ENCODE measurements at places on chromosomes 4 and X. TPM values are rescaled to one million over a fixed set of nuclear protein-coding genes. Genes with fewer than 3 reads are reported as not detected.
A peak's percentile ranks its signal among the peaks of the same experiment; 100 is the strongest.

Gene CD40LG
- total RNA-seq, result 139 TPM

DNA sequence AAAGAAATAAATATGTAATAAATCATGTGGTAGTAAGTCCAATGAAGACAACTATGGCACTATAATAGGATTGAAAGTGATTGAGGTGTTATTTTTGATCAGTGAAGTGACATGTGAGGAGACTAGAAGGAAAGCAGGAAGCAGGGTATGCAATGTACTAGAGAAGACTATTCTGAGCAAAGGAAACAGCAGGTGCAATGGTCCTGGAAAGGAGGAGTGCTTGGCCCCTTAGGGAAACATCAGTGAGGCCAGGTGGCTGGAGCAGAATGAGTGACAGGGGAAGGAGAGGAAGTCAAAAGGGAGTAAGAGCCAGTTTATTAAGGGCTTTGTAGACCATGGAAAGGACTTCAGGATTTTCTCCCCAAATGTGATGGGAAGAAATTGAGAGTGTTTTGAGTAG lies 207.6 kb upstream of the HCCS start:
- no peak for DNase-seq
- no peaks in the 10 kb centered on the region for H3K27me3 ChIP-seq
- H3K27ac ChIP-seq, result no peak overlapping the region

Gene RBM46
- total RNA-seq, result not detected

Gene C4orf36
- not detected for total RNA-seq

DNA sequence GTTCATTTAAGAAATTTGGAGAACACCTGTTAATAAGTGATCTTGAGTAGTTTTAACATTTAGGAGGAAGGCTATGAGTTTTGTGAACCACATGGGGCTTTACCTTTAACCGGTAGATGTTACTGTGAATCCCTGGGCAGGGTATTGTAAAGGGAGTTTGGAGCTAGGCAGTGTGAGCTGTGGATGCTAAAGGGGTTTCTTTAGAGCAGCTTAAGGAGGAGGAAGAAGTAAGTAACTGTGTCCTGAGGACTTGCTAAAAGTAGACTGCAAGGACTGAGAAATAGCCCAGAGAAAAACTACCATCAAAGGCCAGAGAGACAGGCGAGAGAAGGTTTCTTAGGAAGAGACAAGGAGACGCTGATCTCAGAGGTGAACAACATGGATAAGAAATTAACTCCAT lies 5.6 kb downstream of the RHOH start:
- no peaks in the 10 kb centered on the region for H3K27me3 ChIP-seq
- H3K4me3 ChIP-seq, result peak overlapping the region; percentile 94
- peaks cover 48% of the 10 kb centered on the region for H3K4me1 ChIP-seq
- H3K36me3 ChIP-seq, result peaks cover 90% of the 10 kb centered on the region
- peak overlapping the region; percentile 98 for H3K27ac ChIP-seq
- DNase-seq, result no peak

GRCh38 chr4:76305033-76305687 lies 1.4 kb upstream of the STBD1 start:
- H3K36me3 ChIP-seq, result peaks cover 6% of the 10 kb centered on the region
- H3K4me3 ChIP-seq, result peak overlapping the region; percentile 75
- H3K4me1 ChIP-seq, result peaks cover 50% of the 10 kb centered on the region
- peak overlapping the region; percentile 61 for H3K27ac ChIP-seq
- H3K27me3 ChIP-seq, result peaks cover 35% of the 10 kb centered on the region

DNA sequence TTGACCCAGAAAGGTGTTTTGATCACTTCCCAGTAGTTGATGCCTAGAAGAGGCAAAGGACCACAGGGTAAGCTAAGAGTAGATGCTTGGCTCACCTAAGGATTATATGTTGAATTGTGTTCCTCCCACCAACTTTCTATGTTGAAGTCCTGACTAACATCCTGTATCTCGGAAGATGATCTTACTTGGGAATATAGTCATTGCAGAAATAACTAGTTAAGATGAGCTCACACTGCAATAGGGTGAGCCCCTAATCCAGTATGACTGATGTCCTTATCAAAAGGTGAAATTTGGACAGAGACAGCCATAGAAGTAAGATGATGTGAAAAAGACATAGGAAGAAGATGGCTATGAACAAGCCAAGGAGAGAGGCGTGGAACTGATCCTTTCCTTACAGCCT lies 3.3 kb upstream of the HMGB2 start:
- peaks cover 9% of the 10 kb centered on the region for H3K27me3 ChIP-seq
- H3K36me3 ChIP-seq, result peaks cover 19% of the 10 kb centered on the region
- DNase-seq, result no peak
- peaks cover 23% of the 10 kb centered on the region for H3K4me1 ChIP-seq
- no peak overlapping the region for H3K27ac ChIP-seq

GRCh38 chr4:153034681-153035080 lies 98.6 kb downstream of the FHDC1 start:
- no peak overlapping the region for H3K4me3 ChIP-seq
- peaks cover 17% of the 10 kb centered on the region for H3K27me3 ChIP-seq
- DNase-seq, result no peak
- H3K4me1 ChIP-seq, result no peaks in the 10 kb centered on the region
- no peak overlapping the region for H3K27ac ChIP-seq

GRCh38 chr4:69957209-69957608 lies 8.3 kb downstream of the CSN2 start:
- H3K4me1 ChIP-seq, result no peaks in the 10 kb centered on the region
- H3K36me3 ChIP-seq, result no peaks in the 10 kb centered on the region
- H3K27ac ChIP-seq, result no peak overlapping the region

DNA sequence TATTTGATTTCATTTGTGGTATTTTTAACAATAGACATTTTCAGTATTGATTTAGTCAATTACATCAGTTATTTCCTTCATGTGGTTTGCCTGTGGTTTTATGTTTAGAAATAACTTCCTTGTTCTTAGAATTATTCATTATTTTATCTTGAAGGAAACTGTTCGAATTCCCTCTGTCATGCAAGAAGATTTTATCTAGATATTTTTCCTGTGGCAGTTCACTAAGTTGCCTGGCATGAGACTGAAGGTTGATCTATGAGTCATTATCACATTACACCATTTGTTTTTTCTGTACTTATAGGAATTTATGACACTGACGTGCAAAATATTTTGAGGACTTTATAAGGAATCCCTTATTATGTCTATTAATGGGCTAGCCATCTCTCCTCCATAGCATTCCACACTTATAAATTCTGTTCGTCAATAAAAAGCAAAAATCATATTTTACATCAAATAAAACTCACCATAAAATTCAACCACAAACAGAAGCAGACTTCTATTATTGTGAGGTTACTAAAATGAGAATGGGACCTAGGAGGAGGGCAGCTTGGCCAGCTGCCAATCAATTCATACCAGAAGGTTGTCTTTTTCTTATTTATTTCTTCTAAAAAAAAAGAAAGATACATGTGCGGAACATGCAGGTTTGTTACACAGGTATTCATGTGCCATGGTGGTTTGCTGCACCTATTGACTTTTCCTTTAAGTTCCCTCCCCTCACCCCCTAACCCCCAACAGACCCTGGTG lies 179.0 kb downstream of the KCNIP4 start:
- H3K27ac ChIP-seq, result no peak overlapping the region
- no peaks in the 10 kb centered on the region for H3K36me3 ChIP-seq
- no peak for DNase-seq
- peaks cover 4% of the 10 kb centered on the region for H3K27me3 ChIP-seq
- no peaks in the 10 kb centered on the region for H3K4me1 ChIP-seq
- H3K4me3 ChIP-seq, result no peak overlapping the region

GRCh38 chrX:94977562-94977961 lies 1303.6 kb downstream of the FAM133A start:
- H3K4me3 ChIP-seq, result no peak overlapping the region
- no peak overlapping the region for H3K27ac ChIP-seq
- H3K27me3 ChIP-seq, result no peaks in the 10 kb centered on the region
- H3K4me1 ChIP-seq, result no peaks in the 10 kb centered on the region
- no peak for DNase-seq
- H3K36me3 ChIP-seq, result no peaks in the 10 kb centered on the region

Data from activated CD4-positive, alpha-beta T cell treated with anti-CD3 and anti-CD28 coated beads, Interleukin-2, amount 10 ng/mL, durations not matched to agents 7 days and 5 days (primary cell).